ENCODE measurements at places on chromosomes 5 and 9.

- DNase-seq, result no peak
- peaks cover 12% of the 10 kb centered on the region for H3K36me3 ChIP-seq
- no peaks in the 10 kb centered on the region for H3K27me3 ChIP-seq
- H3K4me3 ChIP-seq, result no peak overlapping the region
- H3K4me1 ChIP-seq, result no peaks in the 10 kb centered on the region
These were observed 25.0 kb downstream of the SGTB start for GRCh38 chr5:65696892-65697291.

DNA sequence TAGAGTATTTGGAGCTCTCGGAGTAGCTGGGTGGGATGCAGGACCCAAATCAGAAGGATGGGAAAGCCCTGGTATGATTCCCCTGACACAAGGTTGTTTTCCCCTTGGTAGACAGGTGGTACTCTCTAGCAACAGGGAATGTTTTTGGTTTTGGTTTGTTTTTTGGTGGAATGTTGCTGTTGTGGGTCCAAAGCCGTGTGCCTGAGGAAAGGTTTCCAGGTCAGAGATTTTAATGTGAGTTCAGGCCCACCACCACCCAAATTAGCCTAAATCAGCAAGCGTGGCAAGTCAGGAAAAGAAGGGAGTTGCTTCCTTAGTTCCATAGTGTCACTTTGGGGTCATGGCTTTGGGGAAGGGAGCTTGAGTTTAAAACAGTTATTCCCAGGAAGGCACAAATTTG lies 385.5 kb downstream of the RAB3C start:
- no peak overlapping the region for H3K27ac ChIP-seq
- H3K36me3 ChIP-seq, result no peaks in the 10 kb centered on the region
- H3K4me1 ChIP-seq, result no peaks in the 10 kb centered on the region

DNA sequence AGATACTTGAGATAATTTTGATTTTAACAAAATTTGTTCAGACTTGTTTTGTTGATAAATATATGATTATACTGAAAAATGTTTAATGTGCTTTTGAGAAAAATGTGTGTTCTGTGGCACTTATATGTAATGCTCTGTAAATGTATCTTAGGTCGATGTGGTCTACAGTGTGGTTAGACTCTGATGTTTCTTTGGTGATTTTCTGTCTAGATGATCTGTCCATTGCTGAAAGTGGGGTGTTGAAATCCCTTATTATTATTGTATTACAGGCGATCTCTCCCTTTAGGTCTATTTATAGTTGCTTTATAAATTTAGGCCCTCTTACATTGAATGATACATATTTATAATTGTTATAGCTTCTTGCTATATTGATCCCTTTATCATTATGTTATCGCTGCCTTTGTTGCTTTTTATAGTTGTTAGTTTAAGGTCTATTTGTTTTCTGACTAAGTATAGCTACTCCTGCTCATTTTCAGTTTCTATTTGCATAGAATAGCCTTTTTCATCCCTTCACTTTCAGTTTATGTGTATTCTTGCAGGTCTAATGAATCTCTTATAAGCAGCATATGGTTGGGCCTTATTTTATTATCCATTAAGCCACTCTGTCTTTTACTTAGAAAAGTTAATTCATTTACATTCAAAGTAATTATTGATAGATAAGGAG lies 124.3 kb downstream of the MRPS30 start:
- no peaks in the 10 kb centered on the region for H3K36me3 ChIP-seq
- no peaks in the 10 kb centered on the region for H3K4me1 ChIP-seq
- H3K27me3 ChIP-seq, result no peaks in the 10 kb centered on the region
- no peak for DNase-seq
- H3K4me3 ChIP-seq, result no peak overlapping the region

DNA sequence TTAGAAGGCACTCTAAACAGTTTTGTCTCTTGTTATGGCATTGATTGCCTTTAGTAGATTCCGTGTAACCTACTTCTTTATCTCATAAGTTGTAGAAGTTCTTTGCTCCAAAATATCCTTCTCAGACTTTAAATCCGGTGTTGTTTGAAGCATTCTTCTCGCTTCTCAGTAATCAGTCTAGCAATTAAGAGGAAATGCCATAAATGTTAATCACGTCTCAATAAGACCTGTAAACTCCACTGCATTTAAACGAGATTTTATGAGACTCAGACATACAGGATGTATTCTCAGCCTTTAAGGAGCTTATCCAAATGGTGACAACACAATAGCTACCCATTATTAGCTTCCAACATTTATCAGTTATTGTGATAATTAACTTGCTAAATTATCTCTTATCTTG lies 7.7 kb upstream of the C5 start:
- no peaks in the 10 kb centered on the region for H3K4me1 ChIP-seq
- H3K27ac ChIP-seq, result no peak overlapping the region
- no peak overlapping the region for H3K4me3 ChIP-seq
- H3K27me3 ChIP-seq, result no peaks in the 10 kb centered on the region

GRCh38 chr5:157358871-157359270 lies 92.9 kb downstream of the CYFIP2 start:
- H3K36me3 ChIP-seq, result peaks cover 27% of the 10 kb centered on the region
- H3K27me3 ChIP-seq, result no peaks in the 10 kb centered on the region
- H3K4me3 ChIP-seq, result no peak overlapping the region
- DNase-seq, result no peak

DNA sequence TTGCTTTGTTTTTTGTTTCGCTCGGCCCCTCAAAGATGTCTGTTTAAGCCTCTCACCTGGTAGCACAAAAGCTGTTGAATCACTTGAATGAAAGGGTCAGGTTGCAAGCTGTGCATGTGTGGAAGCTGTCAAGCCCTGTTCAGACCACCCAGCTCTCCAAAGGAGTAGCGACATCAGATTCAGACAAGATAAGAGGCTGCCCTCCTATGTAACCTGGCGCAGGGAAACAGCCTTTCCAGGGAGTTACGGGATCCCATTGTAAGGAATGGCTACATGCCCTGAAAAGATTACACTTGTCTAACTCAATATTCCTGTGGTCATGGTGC lies 2.9 kb downstream of the FREM1 start:
- no peak overlapping the region for H3K27ac ChIP-seq
- DNase-seq, result no peak
- peaks cover 7% of the 10 kb centered on the region for H3K4me1 ChIP-seq
- H3K27me3 ChIP-seq, result no peaks in the 10 kb centered on the region

Measured in spinal cord (tissue), 10 donors.